ENCODE measurements at places on chromosomes 11 and 22.

DNA sequence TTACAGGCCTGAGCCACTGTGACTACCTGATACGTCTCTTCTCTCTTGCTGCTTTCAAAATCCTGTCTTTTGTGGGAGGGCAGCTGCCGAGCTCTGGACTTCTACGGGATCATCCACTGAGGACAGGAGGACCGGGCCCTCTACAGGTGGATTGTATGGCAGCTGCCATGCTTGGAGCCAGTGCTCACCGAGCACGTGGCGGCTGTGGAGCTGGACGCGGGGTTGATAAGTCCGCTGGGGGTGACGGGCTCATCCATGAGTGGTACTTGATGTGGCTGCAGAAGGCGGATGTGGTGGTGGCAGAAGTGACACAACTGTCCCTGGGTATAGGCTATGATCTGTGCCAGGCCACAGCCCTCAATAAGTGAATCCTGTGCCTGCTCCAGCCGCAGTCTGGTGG, 1.8 kb upstream of the CYP2D6 start:
- DNase-seq: no peak

DNA sequence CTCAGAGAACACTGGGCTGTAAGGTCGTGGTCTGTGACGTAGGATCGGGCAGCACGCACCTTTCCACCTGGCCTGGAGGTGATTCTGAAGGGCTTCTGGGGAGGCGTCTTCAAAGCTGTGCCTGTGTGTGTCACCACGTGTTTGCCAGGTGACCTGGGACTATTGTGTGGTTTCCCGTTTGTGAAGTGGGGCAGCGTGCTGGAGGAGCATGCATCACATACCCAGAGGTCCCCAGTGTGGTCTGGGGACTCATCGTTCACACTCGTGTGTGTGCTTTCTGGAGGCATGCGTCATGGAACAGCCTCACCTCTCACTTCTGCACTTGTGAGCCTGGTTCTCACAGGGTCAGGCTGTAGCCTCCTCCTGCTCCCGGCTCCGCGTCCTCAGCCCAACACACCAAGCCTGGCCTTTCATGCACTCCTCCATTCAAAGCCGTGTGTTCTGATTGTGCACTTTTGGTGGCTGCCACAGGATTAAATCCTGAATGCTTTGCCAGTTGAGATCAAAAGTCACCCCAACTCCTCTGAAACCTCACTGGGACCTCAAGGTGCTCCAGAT, 106.3 kb downstream of the KCNQ1OT1 start:
- no peak for DNase-seq

DNA sequence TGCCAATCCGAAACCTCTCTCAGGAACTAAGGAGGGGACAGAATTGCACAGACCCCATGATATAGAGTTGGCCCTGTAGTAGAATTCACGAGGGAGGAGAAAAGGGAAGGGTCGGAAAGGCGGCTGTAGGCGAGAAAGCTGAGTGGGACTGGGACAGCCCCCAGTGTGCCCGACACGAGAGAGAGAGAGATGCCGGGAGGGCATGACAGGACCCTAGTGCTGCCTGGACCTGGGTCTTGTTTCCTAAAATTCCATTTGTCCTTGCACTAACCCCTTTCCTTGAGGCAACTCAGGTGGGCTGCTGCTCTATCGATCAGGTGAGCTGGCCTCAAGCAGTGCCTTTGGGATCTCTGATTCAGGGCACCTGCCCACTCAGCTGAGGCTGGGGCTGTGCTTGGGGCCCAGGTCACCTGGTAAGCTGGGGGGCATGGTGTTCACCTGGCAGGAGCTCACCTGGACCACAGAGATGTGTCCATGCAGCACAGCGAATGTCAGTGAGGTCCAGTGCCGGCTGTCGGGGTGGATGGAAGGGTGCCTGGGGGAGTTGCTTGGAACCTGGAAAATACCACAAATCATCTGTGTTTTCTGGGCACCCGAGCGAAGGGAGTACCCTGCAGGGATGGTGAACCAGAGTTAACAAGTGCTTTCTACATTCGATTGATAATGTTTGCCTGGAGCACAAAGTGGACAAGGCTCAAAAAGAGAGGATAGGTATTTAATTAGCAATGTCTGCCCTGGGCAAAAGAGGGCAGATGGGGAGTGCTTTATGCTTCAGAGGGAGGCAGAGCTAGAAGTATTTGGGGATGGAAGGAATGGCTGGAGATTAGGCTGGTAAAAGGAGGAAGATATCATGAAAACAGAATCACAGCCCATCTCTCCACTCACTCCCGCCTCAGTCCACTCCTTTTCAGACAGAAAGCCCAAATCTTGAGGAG, 61.6 kb downstream of the NAT10 start:
- no peak for DNase-seq

DNA sequence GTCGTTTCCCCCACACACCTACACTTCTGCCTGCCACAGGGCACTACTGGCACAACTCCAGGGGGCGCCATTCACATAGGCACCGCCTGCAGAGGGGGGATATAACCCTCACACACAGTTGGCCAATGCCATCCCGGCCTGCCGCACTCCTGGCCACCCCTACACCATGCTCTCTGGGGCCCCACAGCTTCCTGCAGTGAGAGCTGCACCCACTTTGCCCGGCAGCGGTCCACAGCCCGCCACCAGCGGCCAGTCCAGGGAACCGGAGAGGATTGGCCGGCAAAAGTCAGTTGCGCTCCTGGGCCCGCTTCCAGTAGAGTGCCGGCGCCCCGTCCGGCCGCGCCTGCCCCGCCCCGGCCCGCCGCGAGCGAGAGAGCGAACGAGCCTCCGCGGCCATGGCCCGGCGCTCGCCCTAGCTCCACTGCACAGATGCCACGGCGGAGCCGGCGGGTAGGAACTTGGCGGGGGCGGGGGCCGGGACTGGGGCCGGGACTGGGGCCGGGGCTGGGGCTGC, 25.6 kb upstream of the SUSD2 start:
- DNase-seq: peak; percentile 33

DNA sequence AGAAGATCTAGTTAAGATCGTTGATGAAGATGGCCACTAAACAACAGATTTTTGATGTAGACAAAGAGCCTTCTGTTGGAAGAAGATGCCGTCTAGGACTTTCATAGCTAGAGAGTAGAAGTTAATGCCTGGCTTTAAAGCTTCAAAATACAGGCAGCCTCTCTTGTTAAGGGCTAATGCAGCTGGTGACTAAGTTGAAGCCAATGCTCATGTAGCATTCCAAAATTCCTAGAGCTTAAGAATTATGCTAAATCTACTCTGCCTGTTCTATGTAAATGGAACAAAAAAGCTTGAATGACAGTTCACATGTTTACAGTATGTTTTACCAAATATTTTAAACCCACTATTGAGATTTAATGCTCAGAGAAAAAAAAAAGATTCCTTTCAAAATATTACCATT, 492.6 kb downstream of the CNTN5 start:
- DNase-seq: no peak

DNA sequence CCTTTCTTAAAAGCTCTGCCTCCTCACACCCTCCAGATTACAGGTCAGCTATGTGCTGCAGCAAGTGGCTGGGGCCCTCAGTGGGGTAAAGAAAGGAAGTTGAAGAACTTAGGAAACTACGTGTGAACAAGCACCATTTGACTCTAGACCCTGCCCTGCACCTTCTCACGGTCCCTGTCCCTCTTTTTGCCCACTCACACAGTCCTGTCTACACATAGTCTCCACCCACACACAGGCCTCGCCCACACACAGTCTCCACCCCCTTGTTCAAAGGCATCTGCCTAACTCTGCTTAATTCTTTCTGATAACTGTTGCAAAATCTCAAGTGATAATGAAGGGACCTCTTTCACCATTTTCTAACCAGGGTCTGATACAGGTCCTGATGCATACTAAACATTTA, 59.0 kb downstream of the TMPRSS5 start:
- DNase-seq: no peak

DNA sequence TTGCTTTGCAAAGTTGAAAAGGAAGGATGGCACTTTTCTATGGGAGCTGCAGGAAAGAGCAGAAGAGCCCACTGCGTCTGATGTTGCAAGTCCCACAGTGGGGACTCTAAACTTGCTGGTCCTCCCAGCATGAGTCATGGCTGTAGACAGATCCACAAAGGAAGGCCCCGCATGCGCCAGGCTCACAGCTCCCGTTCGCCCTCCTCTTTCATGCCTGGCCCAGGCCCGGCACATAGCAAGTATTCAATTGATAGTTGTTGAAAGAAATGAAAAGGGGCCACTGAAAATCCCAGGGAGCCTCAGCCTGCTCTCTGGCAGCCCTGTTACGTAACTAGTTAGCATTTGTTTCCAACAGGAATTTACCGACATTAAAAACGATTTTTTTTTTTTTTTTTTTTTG, 18.9 kb downstream of the AP1B1 start:
- no peak for DNase-seq

DNA sequence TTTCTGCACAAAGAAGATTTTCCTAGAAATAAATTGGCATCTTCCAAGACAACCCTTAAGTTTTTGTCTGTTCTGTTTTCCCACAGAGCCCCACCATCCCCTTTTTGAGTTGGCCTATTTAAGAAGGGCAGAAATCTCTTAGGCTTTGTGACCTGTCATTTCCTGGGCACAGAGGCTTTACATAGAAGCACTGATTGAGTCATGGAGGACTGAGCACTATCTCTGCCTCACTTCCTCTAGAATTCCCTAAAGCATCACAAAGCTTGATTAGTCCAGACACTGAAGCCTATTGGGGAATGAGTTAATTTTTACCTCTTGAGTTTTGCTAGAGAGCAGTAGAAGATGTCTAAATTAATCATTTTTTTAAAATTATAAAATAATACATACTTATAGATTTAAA, 25.4 kb downstream of the TRIM44 start:
- no peak for DNase-seq

- no peak for DNase-seq
These were observed 29.7 kb upstream of the TMPRSS4 start for GRCh38 chr11:118046964-118047700.

DNA sequence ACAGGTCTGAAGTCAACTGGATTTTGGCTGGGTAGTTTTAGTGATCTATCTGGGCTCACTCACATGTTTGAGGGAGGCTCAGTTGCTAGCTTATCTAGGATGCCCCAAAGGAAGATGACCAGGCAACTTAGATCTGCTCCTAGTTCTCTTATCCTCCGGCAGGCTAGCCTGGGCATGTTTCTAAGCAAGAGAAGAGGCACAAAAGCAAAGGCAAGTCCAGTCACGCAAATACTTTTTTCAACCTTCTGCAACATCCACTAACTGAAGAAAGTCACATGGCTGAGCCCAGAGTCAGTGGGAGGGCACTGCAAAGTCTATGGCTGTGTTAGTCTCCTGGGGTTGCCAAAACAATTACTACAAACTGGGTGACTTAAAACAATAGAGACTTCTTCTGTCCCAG, 32.9 kb upstream of the FSHB start:
- no peak for DNase-seq

DNA sequence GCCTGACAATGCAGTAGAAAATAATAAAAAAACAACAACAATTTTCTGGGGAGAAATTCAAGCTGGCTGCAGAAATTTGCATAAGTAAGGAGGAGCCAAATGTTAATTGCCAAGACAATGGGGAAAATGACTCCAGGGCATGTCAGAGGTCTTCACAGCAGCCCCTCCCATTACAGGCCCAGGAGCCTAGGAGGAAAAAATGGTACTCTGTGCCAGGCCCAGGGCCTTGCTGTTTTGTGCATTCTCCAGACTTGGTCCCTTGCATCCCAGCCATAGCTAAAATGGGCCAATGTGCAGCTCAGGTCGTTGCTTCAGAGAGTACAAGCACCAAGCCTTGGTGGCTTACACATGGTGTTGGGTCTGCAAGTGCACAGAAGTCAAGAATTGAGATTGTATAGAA, 45.5 kb downstream of the MS4A2 start:
- no peak for DNase-seq

- DNase-seq: no peak
These were observed 4.3 kb downstream of the TNFRSF13C start for GRCh38 chr22:41922328-41922727.

DNA sequence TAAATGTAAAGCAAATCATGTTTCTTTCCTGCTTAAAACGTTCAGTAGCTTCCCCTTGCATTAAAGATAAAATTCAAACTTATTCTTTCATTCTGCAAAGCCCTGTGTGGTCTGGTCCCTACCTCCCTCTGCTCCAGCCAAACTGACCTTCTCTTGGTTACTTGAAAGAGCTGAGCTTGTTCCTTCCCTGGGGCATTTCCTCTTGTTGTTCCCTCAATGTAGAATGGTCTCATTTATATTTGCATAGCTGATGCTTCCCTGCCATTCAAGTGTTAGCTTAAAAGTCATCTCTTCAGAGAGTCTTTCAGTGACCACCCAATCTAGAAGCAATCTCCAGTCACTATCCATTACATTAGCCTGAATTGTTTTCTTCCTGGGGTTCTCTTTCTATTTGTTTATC, 1618.5 kb upstream of the TENM4 start:
- no peak for DNase-seq

- no peak for DNase-seq
These were observed 67.7 kb downstream of the APOL5 start for GRCh38 chr22:35785181-35785923.
